ENCODE measurements at places on chromosomes 4 and X.

DNA sequence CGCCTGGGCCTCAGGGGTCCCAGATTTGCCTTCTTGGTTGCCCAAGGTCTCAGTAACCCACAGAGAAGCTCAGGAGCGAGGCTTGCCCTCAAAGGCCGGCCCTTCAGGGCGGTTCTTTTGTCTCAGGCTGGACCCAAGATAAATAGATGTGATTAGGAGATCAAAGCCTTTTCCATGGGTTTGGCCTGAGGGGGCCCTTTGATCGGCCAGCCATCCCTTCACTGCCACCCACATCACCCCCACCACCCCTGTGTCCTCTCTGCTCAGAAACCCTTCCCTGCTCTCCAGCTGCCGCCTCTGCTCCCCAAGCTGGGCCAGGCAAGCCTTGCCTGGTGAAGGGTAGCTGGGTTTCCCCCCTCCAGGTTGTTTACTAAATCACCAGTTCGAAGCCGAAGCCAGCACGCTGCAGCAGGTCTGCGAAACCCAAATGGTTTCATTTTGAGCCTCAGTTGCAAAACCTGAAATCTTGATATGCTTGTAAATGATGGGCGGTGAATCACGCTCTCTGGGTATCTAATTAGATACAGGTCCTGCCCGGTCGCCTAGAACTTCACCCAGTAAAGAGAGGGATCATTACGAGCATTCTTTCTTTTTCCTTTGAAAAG, 202.6 kb upstream of the BCOR start:
- DNase-seq, result no peak

DNA sequence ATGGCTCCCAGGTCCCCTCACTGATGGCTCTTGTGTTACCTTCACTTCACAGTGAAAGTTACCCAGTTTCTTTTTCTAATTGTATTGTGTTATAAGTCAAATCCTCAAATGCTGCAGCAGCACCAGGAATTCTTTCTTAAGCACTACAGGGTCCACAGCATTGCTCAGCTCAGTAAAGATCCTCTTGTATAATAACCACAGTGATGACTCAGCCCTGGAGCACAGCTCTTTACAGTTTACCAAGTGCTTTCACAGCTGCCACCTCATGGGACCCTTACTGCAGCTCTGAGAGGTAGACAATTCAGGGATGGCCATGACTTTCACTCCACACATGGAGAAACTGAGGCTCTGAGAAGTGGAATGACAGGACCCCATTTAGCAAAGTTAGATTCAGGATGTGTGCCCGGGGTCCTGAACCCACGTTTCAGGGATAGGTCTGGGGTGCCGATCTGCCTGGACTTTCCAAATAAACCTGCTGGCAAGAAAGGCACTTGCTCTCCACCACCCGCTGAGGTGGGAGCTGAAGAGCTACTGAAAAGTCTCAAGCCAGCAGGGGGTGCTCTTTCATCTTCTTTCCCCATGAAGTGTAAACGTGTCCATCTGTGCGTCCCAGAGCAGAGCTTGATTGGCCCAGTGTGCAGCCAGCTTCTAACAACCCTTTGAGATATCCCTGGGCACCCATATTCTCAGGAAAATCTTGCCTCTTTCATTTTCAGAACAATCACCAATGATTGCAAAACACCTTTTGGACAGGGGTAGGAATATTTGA, 35.7 kb upstream of the GABRQ start:
- no peak for DNase-seq

DNA sequence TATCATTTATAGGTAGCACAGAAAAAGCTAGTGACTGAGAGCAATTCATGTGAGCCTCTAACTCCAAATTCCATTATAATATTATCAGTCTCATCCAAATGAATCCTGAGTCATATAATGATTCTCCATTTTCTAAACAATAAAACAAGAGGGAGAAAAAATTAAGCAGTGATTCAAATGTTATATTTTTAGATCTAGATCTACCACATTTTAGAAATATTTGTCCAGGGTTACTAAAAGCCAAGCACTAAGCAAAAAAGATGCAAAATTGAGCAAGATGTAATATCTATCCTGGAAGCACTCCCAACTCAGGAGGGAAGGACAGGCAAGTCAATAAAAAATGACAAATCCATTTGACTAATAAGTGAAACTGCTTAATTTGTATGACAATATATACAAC, 172.8 kb downstream of the FBXW7 start:
- no peak for DNase-seq

GRCh38 chr4:82645936-82646565, 84.3 kb upstream of the TMEM150C start:
- no peak for DNase-seq

Data from stimulated activated CD8-positive, alpha-beta memory T cell treated with anti-CD3 and anti-CD28 coated beads, Interleukin-2, amount 100 ng/mL, for 1 hour (primary cell).